Mesothelial cell of epicardium (in vitro differentiated cells): ENCODE measurements at places on chromosomes 13 and 19. TPM values are rescaled to one million over a fixed set of nuclear protein-coding genes. Genes with fewer than 3 reads are reported as not detected.

The NRTN gene
- 1.7 to 2.8 TPM (median 2.4 TPM) in 3 replicates for total RNA-seq

The CYP2F1 gene
- not detected in 3 replicates for total RNA-seq

The ZNF442 gene
- 3.7 to 5.9 TPM (median 4.3 TPM) in 3 replicates for total RNA-seq

The OVOL3 gene
- total RNA-seq, result not detected in 3 replicates

The MAST1 gene
- total RNA-seq, result 4.0 to 5.8 TPM (median 4.4 TPM) in 3 replicates

The FBXO27 gene
- 9.5 to 10.2 TPM (median 9.6 TPM) in 3 replicates for total RNA-seq

The ANGPTL8 gene
- 0.25 to 0.84 TPM (median 0.29 TPM) in 3 replicates for total RNA-seq

The ELSPBP1 gene
- 1.0 TPM in 1 of 3 replicates, not detected in the others for total RNA-seq

The PTH2 gene
- total RNA-seq, result not detected in 3 replicates

The SLC10A2 gene
- total RNA-seq, result not detected in 3 replicates

GRCh38 chr13:32824061-32824460 is 192.2 kb upstream of the KL start:
- H3K4me1 ChIP-seq, result peaks cover 32% of the 10 kb centered on the region
- no peak for DNase-seq
- H3K36me3 ChIP-seq, result no peaks in the 10 kb centered on the region
- H3K27ac ChIP-seq, result peak overlapping the region; percentile 67
- no peak overlapping the region for H3K4me3 ChIP-seq

- no peak overlapping the region for H3K4me3 ChIP-seq
- no peaks in the 10 kb centered on the region for H3K27me3 ChIP-seq
- DNase-seq, result no peak
- H3K4me1 ChIP-seq, result peaks cover 41% of the 10 kb centered on the region
- H3K36me3 ChIP-seq, result peaks cover 19% of the 10 kb centered on the region
Measured at GRCh38 chr13:59890054-59890453, 273.7 kb downstream of the DIAPH3 start.

DNA sequence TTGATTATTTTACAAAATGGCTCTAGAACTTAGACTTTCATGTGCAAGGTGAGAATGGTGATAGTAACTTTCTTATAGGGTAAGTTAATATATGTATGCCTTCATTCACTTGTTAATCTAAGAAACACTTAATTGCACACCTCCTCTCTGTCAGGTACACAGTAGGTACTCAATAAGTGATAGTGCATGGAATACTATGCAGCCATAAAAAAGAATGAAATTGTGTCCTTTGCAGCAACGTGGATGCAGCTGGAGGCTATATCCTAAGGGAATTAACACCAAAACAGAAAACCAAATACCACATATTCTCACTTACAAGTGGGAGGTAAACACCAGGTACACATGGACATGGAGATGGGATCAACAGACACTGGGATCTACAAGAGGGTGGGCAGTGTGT is 17.6 kb upstream of the VSTM2B start:
- no peak overlapping the region for H3K4me3 ChIP-seq
- DNase-seq, result no peak
- H3K36me3 ChIP-seq, result no peaks in the 10 kb centered on the region
- H3K27me3 ChIP-seq, result peaks cover 52% of the 10 kb centered on the region

DNA sequence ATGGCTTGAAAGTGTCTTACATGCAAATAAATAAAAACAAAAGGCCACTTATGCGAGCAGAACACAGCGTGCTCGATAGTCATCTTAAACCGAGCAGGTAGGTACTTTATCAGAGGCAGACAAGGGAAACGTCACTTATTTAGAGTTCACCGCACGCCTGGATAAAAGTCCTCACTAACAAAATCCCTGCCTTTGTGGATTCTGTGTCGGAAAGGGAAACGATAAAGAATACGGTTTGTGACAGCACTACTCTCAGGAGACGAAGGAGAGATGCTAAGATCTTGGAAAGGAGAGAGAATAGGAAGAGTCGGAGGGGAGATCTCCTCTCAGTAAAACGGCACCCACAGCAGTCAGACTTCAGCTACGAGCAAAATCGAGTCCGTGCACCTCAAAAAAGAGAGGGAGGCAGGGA is 581 bp downstream of the RCBTB1 start:
- DNase-seq, result no peak
- H3K36me3 ChIP-seq, result peaks cover 6% of the 10 kb centered on the region

GRCh38 chr13:27442797-27443196 is 7.6 kb downstream of the MTIF3 start:
- DNase-seq, result no peak
- H3K27ac ChIP-seq, result no peak overlapping the region
- peaks cover 21% of the 10 kb centered on the region for H3K36me3 ChIP-seq

DNA sequence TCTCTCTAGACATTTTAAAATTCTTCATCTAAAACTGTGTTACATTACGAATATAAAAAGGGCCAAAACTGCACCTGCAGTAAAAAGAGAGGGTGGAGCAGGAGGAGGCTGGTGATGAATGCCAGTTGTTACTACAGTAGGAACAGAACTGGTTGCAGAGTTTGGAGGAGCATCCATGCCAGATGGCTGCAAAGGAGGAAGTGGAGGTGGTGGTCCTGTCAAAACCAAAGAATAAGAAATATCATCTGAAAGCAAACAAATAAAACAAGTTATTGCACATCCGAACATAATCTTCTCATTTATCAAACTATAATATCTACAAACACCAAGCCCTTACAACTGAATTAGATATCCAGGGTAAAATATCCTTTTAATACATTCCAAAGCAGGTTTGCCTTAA is 40.1 kb downstream of the RBM26 start:
- no peaks in the 10 kb centered on the region for H3K27me3 ChIP-seq
- no peak overlapping the region for H3K4me3 ChIP-seq
- peaks cover 55% of the 10 kb centered on the region for H3K36me3 ChIP-seq
- H3K27ac ChIP-seq, result no peak overlapping the region
- no peak for DNase-seq

GRCh38 chr13:114130837-114131582 is 1.4 kb downstream of the RASA3 start:
- peaks cover 28% of the 10 kb centered on the region for H3K27me3 ChIP-seq
- H3K4me3 ChIP-seq, result peak overlapping the region; percentile 91
- no peaks in the 10 kb centered on the region for H3K36me3 ChIP-seq
- H3K4me1 ChIP-seq, result peaks cover 40% of the 10 kb centered on the region
- DNase-seq, result no peak

- H3K4me1 ChIP-seq, result peaks cover 21% of the 10 kb centered on the region
- no peak overlapping the region for H3K27ac ChIP-seq
- no peaks in the 10 kb centered on the region for H3K27me3 ChIP-seq
- DNase-seq, result no peak
- H3K4me3 ChIP-seq, result no peak overlapping the region
Measured at GRCh38 chr19:49856574-49857021, 5.6 kb downstream of the PTOV1 start.

DNA sequence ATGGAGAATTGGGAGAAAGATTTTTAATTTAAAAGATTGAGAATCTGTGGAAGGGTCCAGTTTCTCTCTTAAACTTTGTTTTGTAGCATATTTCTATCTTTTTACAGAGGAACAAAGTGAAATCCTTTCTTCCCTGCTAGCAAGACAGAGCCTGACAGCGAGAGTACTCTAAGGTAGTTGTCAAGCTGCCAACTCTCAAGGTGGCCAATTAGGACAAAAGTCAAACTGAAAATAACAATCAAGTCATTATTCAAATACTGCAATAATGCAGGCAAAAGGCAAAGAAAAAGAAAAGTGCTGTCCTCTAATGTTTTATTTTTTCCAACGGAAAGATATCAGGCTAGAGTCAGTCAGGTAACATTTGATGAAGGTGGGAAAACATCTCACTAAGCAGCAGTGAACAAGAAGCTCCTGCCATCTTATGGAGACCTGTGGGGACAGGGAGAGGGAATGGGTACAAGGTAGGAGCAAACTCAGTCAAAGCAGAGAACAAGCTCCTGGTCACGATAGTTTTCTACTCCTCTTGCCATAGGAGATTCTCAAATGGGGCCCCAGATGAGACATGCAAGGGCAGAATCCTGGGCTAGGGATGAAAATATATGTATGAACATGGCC is 801.9 kb upstream of the SLITRK1 start:
- H3K4me1 ChIP-seq, result peaks cover 5% of the 10 kb centered on the region
- DNase-seq, result no peak
- H3K27ac ChIP-seq, result no peak overlapping the region
- H3K4me3 ChIP-seq, result no peak overlapping the region
- H3K36me3 ChIP-seq, result no peaks in the 10 kb centered on the region
- no peaks in the 10 kb centered on the region for H3K27me3 ChIP-seq

DNA sequence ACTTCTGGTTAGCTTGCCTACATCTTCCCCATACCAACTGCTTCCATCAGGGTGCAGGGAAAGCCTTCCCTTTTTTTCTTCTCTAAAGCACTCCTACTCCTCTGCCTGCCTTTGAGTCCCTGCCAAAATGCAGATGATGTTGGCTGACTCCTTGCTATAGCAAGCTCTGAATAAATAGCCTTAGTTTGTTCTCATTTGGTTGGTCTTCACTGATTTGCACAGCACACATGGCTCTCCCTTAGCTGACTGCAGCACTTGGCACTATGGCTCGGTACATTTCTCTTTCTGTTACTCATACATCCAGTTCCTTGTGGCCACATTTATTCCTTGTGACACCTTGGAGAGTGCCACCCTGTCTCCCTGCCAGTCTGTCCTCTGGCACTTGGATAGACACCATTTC is 249.8 kb downstream of the DCLK1 start:
- no peak overlapping the region for H3K27ac ChIP-seq
- H3K27me3 ChIP-seq, result no peaks in the 10 kb centered on the region
- H3K4me3 ChIP-seq, result no peak overlapping the region

- H3K4me1 ChIP-seq, result peaks cover 18% of the 10 kb centered on the region
- H3K36me3 ChIP-seq, result no peaks in the 10 kb centered on the region
- no peak for DNase-seq
- no peak overlapping the region for H3K4me3 ChIP-seq
- no peak overlapping the region for H3K27ac ChIP-seq
- H3K27me3 ChIP-seq, result no peaks in the 10 kb centered on the region
Measured at GRCh38 chr19:33872445-33873320, 76.0 kb downstream of the KCTD15 start.

DNA sequence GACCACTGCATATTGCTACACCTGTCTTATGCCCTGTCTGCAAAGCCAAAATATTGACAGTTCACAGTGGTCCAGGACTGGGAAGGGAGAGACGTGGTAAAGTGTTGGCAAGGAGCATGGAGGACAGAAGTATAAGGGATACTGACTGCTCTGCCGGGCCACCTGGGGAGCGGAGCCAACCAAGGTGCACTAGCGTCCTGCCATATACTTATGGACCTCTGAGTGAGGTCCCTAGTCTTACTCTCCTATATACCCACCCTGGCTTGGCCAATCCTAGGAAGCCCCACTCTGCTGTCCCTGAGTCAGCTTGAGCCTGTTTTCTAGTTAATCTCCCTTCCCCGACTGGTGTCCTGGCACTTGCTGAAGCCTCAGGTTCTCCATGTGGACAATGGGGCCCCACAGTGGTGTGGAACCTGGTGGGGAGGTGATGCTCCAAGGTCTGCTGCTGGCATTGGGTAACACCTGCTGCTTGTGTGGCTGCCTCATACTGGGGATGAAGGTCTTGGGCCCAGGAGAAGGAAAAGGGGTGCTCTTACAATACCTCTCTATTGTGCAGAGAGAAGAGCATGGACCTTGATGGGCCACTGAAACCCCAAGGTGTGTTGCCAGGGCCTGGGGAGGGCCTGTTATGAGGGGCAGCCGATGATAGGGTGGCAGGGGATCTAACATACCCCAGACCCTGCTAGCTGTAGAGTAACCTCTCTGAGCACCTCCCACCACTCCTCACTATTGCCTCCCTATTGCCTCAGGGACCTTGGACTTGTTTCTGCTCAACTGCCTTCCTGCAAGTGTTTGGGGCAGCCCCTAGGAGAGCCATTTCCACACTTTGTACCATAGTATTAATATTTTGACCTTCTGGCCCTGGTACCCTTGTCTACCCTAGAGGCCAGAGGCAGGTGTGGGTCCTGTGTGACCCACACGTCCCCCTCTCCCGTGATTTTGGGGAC is 6.7 kb upstream of the TRIM28 start:
- H3K27me3 ChIP-seq, result peaks cover 23% of the 10 kb centered on the region
- H3K36me3 ChIP-seq, result no peaks in the 10 kb centered on the region

- no peaks in the 10 kb centered on the region for H3K27me3 ChIP-seq
- DNase-seq, result no peak
- peak overlapping the region; percentile 99 for H3K27ac ChIP-seq
- H3K4me3 ChIP-seq, result peak overlapping the region; percentile 89
- peaks cover 17% of the 10 kb centered on the region for H3K36me3 ChIP-seq
Measured at GRCh38 chr19:57363688-57364181, 384 bp downstream of the TRAPPC2B start.

DNA sequence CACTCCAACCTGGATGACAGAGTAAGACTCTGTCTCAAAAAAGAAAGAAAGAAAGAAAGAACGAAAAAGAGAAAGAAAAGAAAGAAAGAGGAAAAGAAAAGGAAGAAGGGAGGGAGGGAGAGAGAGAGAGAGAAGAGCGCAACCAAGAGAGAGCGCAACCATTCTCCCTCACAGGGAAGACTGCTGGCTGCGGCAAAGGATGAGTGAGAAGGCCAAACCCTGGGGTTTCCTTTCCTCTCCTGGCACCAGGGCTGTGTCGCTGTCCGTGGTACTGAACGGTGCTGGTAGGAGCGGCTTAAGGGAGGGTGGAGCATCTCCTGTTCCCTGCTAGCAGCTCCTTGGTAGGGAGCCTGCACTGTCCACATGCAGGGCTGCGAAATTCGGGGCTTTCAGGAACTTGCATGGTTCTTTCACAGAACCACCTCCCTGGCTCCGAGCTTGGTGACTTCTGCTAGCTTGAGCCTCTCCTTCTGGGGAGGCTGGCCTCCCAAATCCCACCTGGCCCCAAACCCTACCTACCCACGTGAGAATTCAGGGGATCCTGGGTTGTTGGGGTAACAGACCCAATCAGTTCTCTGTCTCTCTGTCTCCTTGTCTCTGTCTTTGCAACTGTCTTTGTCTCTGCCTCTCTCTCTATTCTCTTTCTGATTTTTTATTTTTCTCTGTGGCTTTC is 51.1 kb upstream of the ZNRF4 start:
- no peaks in the 10 kb centered on the region for H3K4me1 ChIP-seq
- peak; percentile 91 for DNase-seq
- H3K36me3 ChIP-seq, result no peaks in the 10 kb centered on the region
- no peak overlapping the region for H3K27ac ChIP-seq

DNA sequence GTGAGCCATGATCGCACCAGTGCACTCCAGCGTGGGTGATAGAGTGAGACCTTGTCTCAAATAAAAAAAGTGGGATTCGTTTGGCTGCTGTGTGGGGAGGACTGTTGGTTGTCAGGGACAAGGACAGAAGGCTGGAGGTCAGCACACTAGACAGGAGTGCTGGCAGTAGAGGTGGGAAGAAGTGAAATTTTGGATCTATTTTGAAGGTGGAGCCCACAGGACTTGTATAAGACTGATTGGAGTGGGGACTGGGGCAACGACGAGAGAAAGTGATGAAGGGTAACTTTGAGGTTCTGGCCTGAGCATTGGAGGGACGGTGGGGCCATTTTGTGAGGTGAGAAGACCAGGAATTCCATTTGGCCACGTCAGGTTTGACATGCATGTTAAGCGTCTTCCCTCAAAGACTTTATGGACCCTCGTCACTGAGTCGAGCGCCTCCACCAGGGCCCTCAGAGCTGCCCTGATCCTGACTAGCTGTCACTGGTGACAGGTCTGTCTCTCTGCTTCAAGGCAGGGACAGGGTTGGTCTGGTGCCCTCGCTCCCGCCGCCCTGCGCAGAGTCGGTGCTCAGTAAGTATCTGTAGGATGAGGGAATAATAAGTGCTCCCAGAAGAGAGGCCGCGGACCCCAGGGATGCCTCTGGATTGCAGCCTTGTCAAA is 673 bp downstream of the CTU1 start:
- DNase-seq, result no peak
- peaks cover 15% of the 10 kb centered on the region for H3K4me1 ChIP-seq
- H3K4me3 ChIP-seq, result peak overlapping the region; percentile 89
- H3K27me3 ChIP-seq, result peaks cover 6% of the 10 kb centered on the region
- H3K27ac ChIP-seq, result peak overlapping the region; percentile 94
